Suppressor macrophage treated with lipopolysaccharide for 4 hours (primary cell): ENCODE measurements at places on chromosomes 12 and 14.

DNA sequence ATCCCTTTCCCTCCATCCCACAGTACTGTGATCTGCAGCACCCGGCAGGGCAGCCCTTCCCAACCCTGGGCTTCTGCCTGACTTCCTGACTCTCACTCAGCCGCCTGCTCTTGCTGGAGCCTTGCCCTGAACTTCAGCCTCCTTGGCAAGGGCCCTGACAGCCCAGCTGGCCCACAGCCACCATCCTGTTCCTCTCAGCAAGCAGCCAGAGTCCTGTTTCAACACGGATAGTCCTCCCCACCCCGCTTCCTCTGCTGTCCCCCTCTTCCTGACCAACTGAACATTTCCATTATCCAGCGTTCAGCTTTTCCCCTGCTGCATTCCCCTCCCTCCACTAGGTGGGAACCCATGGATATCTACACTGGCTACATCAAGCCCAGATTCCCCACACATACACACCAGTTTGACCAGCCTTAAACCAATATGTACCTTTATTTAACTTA, 74.0 kb upstream of the MDM1 start:
- peak; percentile 56 for DNase-seq

- DNase-seq = no peak
Measured at GRCh38 chr12:121009741-121010140, 6.5 kb downstream of the C12orf43 start.

DNA sequence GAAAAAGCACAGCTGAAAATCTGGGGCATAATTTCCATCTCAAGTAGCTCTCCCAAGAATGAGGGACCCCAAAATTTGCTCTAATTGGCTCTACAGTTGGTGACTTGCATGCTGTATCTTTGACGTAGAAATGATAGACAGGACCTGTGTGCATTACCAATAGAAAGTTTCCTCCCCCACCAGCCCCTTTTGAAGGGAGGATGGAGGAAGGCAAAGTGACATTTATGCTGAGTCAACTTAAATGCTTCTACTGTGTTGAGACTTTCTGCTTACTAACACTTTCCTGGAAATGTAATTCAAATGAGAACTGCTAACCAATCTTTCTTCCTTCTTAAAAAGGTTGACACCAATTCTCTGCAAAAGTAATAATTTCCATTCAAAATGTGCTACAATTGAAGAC, 31.9 kb downstream of the TSPAN8 start:
- DNase-seq = no peak

DNA sequence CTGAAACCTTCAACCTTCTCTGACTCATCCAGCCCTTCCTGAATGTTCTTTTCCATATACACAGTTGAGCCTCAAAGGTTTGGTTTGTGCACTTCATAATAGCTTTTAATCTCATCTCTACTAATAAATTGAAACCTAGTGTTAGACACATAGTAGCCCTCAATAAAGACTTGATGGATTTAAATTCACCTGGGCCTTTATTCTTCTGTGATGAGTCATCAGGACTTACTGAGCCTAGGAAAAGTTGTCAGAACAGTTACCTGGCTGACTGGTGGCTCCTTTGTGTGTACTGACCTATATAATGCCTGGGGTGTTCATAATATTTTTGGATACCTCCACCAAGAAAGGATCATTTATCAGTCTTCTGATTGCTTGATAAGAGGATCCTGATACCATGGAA, 86.4 kb upstream of the NTF3 start:
- no peak for DNase-seq

GRCh38 chr14:26190646-26191045, 407.2 kb downstream of the NOVA1 start:
- no peak for DNase-seq

DNA sequence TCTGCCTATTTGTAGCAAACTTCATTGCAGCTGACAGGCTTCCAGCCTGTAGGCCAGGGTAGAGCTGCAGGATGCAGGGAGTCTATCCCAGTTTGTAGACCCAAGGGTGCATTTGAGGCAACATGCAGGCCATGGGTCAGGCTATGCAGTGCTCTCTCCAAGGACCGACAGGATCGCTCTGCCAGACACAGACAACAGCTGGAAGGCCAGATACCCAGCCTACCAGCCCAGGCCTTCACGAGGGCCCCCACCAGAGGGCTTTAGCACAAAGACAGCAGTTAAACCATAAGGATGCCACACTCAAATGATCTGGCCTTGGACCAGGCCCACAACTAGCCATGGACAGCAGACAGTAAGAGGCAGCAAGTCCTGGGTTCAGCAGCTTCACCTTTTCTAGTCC, 10.3 kb downstream of the KCTD10 start:
- DNase-seq = no peak

DNA sequence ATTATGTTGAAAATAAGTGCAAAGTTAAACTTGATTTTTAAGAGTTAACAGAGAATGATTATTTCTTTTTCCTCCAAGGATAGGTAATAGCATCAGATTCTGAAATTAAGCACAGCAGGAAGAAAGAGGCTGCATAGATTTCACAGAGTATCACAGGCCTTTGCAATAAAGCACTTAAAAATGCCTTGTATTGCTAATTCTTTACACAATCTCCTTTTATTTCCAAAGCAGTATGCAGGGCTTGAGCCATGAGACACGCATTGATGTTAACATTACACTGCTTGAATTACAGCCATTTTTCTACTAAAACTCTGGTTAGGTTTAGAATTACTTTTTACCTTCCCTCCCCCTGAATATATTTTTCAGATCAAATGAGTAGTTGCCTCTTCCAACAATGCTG, 398.3 kb downstream of the BCAT1 start:
- DNase-seq = no peak

DNA sequence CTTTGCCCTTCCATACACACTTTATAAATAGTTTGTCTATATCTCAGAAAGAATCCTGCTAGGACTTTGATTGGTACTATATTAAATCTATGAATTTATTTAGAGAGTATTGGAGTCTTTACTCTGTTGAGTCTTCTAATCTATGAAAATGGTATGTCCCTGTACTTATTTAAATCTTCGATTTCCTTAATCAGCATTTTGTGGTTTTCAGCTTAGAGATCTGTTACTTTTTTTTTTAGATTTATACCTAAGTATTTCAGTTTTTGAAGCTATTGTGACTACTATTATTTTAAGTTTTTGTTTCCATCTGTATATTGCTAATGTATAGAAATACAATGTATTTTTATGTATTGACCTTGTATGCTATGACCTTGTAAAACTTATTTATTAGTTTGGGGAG, 13.4 kb upstream of the IFI27L2 start:
- DNase-seq = no peak

GRCh38 chr12:24966951-24967564, 18.2 kb upstream of the BCAT1 start:
- DNase-seq = peak; percentile 57

GRCh38 chr12:132453361-132454192, 36.4 kb upstream of the FBRSL1 start:
- no peak for DNase-seq
